T follicular helper cell (primary cell): ENCODE measurements at places on chromosomes 16 and 17.

DNA sequence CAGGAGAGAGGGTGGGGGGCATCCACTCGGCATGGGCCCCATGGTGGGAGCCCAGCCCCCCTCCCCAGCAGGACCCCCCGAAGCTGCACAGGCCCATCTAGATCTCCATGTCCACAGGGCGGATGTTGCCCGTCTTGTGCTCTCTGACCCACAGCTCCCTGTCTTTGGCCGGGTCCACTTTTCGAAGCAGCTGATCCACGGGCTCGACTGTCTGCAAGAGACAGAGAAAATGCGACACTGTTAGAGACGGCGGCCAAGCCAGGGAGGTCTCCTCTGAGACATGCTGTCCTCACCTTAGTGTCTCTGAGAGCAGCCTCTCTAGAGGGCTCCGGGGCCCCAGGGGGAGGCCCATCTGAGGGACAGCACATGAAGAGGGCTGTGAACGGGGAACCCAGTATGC is 12.1 kb upstream of the RCVRN start:
- DNase-seq, result no peak

- no peak for DNase-seq
Measured at GRCh38 chr16:20868890-20869289, 31.3 kb downstream of the DCUN1D3 start.

DNA sequence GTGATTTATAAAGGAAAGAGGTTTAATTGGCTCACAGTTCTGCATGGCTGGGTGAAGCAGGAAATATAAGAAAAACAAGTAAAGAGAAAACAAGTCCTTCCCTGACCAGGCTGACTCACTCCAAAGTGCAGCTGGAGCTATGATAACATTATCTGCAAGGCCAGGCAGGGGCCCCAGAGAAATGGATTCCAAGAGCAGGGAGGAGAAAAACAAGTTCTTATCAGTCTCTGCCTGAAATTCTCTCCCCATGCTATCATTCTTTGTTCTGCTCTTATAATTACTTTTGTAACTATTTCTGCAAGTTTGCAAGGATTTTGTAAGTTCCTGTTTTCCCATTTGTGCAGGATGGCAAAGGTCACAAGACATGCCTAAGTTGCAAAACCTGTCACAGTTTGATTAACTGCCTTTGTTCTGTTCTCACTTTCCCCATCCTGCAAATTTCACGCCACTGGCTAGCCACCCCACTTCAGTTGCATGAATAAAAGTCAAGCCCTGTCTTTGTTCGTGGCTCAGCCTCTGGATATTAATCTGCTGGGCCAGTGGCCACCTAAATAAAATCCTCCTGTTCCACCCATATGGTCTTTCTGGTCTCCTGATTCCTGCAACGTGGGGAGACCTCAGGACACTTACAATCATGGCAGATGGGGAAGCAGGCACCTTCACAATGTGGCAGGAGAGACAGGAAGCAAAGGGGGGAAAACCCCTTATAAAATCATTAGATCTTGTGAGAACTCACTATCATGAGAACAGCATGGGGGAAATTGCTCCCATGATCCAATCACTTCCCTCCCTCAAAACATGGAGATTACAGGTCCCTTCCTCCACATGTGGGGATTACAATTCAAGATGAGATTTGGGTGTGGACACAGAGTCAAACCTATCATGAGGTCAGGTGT is 13.1 kb downstream of the ABCA9 start:
- DNase-seq, result no peak

- no peak for DNase-seq
Measured at GRCh38 chr16:65697521-65697920, 575.7 kb upstream of the CDH11 start.

DNA sequence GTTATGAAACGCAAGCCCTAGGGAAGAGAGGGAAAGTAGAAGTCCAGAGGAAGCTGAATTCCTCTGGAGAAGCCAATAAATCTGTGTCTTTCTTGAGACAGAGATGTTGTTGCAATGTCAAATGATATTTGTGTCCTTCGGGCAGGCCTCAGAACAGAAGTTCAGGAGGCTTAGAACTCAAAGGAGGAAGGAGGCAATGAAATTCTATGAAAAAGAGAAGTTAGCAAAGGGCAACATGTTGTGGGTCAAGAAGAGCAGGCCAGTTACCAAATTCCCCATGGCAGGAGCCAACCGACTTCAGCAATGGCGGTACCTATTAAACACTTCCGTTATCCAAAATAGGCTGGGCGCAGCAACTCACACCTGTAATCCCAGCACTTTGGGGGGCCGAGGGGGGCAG is 109.0 kb upstream of the DHX40 start:
- no peak for DNase-seq

- no peak for DNase-seq
Measured at GRCh38 chr17:48241131-48241591, 133.6 kb downstream of the SNX11 start.

DNA sequence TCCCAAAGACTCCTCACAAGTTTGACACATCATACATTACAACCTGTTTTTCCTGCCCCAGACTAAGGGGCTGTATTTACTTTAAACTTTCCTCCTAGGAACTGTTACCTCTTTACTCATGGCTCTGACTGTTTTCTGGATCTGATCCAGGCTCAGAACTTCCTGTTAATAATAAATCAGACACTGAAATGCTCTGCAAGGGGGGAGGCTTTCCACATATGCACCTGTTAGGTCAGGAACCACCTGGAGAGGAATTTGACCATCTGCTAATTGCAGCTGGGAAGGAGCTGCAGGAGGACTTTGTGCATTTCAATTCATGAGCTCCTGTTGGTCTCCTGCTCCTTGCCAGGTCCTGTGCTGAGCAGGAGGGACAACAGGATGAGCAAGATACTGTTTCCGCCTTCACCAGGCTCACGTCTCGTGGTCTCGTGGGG is 476.9 kb upstream of the CDH5 start:
- DNase-seq, result no peak

- DNase-seq, result no peak
Measured at GRCh38 chr16:12784076-12784475, 19.6 kb downstream of the CPPED1 start.

- DNase-seq, result no peak
Measured at GRCh38 chr17:15744074-15744676, 12.1 kb downstream of the TBC1D26 start.

DNA sequence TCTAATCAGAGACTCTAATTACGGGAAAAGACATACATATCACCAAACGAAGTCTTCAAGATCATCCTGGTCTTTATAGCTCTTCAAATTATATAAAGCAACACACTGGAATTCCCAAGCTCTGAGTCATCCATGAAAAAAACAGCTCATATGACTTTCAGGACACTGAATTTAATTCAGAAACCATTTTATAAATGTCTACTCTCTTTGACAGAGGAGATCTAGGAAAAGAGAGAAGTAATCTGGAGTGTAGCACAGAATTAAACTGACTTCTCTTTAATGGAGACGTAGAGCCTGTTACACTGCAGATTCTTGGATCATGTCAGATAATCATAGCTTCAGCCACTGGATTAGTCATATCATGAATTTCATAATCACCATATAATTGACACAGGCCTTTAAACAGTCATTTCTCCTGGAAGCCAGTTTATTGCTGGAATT is 86.8 kb upstream of the WSB1 start:
- DNase-seq, result no peak

- no peak for DNase-seq
Measured at GRCh38 chr17:44610871-44611270, 45.4 kb upstream of the MEIOC start.

DNA sequence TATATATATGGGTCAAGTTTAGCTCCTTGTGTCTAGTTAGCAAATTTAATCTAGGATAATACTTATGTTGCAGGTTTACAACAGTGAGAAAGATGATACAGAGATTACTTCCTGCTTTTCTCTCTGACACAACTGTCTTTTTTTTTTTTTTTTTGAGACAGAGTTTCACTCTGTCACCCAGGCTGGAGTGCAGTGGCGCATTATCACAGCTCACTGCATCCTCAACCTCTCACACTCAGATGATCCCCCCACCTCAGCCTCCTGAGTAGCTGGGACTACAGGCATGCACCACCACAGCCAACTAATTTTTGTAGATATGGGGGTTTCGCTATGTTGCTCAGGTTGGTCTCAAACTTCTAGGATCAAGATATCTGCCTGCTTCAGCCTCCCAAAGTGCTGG is 706.9 kb upstream of the SOX9 start:
- no peak for DNase-seq

DNA sequence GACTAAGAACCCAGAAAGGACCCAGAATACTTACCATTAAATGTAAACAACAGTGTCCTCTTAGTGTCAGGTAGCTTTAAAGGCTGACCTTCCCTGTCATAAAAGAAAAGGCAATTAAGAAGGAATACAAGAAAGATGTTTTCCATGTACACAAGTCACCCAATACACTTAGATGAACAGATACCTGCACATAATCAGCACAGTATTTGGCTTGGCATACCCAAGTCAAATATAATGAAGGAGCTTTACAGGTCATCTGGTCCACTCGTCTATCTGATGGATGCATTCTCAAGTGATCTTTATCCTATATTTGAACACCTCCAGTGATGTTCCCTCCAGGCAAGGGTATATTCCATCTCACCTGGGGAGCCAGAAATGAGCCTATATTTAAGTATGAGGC is 11.1 kb upstream of the STRADA start:
- DNase-seq, result no peak

DNA sequence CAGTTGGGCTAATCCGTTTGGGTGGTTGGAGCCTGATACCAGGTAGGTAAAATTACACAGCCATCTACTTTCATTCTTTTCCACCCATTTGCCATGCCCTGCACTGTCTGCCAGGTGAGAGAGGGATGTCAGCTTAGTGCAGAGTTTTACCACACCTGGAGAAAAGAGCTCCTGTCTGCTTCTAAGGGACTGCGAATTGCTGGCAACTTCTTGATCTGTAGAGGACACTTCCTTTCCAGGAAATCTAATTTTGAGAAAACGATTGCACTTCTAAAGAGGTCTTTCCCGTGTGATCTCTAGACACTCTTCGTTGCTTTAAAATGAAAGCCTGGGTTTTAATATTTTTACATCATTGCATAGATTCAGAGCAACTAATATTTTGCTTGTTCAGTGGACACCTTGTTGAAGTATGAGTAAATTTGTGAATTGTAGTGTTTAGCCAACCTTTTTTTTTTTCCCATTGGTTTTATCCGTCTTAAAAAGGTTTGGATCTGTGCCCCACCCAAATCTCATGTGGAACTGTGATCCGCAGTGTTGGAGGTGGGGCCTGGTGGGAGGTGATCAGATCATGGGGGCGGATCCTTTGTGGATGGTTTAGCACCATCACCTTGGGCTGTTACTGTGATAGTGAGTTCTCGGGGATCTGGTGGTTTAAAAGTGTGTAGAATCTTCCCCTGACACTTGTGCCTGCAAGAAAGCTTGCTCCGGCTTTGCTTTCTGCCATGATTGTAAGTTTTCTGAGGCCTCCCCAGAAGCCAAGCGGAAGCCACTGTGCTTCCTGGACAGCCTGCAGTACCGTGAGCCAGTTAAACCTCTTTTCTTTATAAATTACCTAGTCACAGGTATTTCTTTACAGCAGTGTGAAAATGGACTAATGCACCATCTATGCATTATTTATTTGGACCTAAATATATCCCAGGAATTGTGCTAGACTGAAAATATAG is 104.6 kb downstream of the PRKCA start:
- no peak for DNase-seq

DNA sequence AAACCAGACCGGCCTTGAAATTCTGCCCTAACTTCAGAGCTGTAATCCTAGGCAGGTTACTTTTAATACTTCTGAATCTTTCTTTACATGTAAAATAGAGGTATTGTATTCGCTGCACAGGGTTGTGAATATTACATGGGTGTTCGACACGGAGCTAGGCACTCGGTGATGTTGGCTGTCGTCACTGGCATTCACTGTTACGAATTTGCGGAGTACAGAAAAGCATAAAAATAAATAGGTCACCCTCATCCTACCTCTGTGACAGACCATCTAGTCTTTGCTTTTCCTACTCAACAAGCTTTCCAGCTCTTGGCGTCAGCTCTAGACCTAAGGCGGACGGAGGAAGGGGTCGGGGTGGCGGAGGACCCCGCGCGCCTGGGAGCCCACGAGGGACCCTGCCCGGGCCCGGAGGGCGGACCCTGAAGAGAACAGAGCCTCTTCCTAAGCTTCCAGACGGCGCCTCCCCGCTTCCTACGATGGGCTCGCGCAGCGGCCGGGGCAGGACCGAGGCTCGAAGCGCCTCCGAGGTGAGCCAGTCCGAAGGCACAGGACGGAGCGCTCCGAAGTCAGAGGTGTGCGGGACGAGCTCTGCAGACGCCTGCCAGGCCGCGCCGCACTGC is 879 bp upstream of the SPG7 start:
- no peak for DNase-seq

DNA sequence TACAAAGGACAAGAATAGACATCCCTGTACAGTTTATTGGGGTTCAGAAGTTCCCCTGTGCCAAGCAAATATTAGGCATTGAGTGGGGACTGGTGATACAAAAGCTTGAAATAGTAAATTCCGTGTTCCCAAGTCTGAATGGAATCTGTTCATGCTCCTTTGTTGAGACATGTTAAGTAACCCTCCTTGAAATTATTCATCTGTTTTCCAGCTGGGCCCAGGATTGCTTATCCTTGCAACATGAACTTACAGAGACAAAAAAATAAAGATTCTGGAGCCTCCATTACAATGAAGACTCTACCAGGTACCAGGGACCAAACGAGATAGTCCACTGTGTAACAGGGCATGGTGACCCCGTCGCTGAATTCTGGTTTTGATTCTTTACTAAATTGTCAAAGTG is 6.1 kb upstream of the CCL8 start:
- no peak for DNase-seq

DNA sequence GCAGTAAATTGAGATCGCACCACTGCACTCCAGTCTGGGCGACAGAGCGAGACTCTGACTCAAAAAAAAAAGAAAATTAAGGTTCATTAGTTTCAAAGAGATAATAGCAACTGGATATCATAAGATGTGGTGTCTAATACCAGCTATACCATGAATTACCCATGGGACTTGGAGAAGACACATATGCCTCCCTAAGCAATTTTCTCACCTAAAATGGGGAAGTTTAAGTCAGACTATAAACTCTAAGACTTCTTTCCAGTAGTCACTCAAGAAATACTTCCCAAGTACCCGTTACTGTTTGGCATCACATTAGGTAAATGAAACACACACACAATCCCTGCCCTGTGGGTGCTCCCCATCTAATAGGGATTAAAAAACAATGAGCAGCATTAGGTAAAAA is 22.6 kb downstream of the SMURF2 start:
- DNase-seq, result no peak

GRCh38 chr16:66128371-66128770 is 238.1 kb upstream of the CDH5 start:
- DNase-seq, result no peak

DNA sequence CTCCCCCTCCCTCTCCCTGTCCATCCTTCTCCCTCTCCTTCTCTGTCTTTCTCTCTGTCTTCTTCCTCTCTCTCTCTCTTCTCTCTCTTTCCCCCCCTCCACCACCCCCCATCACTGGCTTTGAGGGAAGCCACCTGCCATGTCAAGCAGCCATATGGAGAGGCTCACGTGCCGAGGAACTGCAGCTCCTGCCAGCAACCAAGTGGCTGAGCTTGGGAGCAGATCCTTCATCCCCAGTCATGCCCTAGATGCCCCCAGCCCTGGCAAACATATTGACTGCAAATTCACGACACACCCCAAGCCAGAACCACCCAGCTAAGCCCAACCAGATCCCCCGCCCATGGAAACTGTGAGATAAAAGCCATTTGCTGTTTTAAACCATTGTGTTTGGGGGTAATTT is 40.9 kb upstream of the RBFOX3 start:
- DNase-seq, result no peak
